SHP77 treated with DMSO at 0.1 percent for 48 hours (cell line): ENCODE measurements at places on chromosomes 13 and 19.

GRCh38 chr13:114146173-114146572 lies 13.8 kb upstream of the RASA3 start:
- no peak for DNase-seq

- peak; percentile 74 for DNase-seq
Measured at GRCh38 chr19:16897029-16897855, 8.4 kb downstream of the F2RL3 start.

GRCh38 chr13:43154156-43154651 lies 130.8 kb downstream of the DNAJC15 start:
- DNase-seq: no peak

- DNase-seq: no peak
Measured at GRCh38 chr19:18610556-18611326, 1.9 kb upstream of the TMEM59L start.

- DNase-seq: no peak
Measured at GRCh38 chr13:22031702-22032286, 360.9 kb downstream of the FGF9 start.

GRCh38 chr19:47145639-47146486 lies 15.2 kb downstream of the SAE1 start:
- DNase-seq: no peak

- DNase-seq: no peak
Measured at GRCh38 chr13:48494874-48495273, 38.0 kb downstream of the RCBTB2 start.

GRCh38 chr13:32234914-32235313 lies 80.2 kb downstream of the ZAR1L start:
- no peak for DNase-seq

DNA sequence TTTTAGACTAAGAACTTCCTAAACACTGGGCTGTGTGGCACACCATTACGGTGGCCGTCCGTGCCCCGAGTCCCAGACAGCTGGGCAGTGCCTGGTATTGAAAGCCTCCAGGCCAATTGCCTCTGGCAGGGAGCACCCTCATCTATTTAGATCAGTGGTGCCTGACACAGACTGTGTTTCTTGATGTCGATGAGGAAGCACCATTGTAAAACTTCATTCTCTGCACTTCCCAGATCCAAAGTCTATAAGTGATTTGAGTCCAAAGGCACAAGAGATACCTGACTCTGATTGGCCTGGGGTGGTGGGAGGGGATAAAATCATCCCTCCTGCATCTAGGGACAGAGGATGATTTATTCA lies 8.5 kb upstream of the STK24 start:
- no peak for DNase-seq

DNA sequence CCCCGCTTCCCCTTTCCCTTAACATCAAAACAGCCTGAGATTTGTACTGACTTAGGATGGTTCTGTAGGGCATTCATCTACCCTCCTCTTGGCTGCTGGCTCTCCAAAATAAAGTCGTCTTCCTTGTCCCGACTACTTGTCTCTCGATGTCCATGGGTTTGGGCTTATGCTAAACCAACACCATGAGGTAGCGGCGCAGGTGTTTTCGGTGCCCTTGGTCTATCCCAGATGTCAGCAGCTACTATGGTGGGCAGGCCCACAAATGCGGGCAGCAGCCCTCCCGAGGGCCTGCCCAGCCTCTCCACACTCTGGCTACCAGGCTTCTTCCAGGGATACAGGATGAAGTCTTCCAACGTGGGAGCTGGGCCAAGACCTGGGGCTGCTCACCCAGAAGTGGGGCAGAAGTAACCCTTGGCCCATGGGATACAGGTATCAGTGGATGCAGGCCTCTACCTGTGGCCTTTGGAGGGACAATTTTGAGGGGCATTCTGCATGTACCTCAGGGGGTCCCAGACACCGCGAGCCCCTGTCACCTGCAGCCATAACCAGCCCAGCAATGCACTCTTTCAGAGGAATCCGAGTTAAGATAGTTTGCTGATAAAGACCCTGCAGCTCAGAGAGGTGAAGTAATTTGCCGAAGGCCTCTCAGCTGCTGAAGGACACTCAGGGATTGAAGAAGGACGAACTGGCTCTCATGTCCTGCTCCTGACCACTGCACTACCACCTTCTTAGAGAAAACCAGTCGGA lies 47.8 kb upstream of the VSTM2B start:
- DNase-seq: no peak

- DNase-seq: peak; percentile 67
Measured at GRCh38 chr19:12789904-12790619, 1.2 kb upstream of the JUNB start.

GRCh38 chr13:108377646-108378206 lies 108.2 kb downstream of the TNFSF13B start:
- DNase-seq: no peak

DNA sequence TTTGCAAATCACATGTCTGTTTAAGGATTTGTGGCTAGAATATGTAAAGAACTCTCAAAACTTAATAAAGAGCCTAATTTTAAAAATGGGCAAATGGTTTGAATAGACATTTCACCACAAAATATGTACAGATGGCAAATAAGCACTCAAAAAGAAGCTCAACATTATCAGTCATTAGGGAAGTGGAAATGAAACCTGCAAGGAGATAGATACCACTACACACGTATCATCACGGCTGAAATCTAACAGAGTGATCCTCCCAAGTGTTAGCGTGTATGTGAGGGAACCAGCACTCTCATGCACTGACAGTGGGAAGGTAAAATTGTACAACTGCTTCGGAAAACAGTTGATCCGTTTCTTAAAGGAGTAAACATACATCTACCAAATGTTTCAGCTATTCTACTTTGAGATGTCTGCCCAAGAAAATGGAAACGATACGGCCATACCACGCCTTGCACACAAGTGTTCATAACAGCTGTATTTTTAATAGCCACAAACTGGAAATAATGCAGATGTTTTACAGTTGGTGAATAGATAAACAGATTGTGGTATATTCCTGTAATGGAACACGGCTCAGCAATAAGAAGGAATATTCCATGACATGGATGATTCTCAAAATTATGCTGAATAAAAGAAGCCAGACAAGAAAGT lies 14.5 kb downstream of the ARHGEF7 start:
- DNase-seq: no peak

DNA sequence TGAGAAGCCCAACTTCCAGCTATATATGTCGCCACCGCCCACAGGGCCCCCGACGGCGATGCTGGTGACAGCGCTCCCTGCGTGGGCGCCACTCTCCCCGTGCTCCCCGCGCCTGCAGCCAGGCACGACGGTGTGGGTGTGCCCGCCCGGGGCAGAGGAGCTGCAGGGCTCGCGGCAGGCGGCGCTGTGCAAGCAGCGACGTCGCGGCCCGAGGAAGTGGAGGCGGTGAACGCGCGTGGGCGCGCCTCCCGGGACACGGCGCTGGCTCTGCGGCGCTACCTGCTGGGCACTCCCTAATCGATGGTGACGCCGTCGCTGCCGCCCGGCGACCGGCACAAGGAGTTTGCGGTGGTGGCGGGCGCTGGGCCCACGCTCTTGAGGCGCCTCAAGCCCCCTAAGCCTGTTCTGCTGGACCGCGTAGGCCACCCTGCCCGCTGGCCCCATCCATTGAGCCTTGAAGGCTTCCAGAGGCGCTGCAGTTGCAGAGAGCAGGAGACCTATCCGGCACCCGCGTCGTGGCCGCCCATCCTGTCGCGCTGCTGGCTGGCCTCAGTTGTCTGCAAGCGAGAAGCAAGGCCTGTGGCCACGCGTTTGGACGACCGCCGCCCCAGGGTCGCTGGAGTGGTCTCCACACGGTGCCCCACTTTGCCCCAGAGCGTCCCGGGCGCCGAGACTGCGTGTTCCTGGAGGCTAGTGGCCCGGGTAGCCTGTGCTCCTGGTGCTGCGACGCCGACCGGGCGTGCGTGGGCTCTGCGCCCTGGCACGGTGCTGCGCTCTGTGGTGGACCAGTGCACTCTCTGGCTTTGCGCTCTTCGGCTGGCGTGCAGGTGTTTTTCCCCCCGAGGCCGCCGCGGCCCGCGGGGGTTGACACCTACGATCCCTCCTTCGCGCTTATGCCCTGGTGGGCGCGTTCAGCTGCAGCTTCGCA lies 23.1 kb downstream of the LRFN3 start:
- DNase-seq: no peak

DNA sequence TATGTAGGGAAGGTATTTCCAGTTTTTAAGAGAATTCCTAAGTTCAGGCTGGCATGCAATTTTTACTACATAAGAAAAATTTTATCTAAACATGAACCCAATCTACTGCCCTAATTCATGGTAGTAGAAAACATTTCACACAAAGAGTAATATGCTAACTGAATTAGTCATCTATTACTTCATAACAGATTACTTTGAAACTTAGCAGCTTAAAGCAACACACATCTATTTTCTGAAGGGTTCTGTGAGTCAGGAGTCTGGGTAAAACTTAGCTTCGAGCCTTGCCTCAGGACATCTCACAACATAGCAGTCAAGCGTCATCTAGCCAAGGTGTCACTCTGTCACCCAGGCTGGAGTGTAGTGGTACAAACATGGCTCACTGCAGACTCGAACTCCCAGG lies 537.5 kb downstream of the DCT start:
- no peak for DNase-seq

- no peak for DNase-seq
Measured at GRCh38 chr13:45542391-45542790, 73.1 kb downstream of the ERICH6B start.

- no peak for DNase-seq
Measured at GRCh38 chr19:2800506-2800905, 15.2 kb downstream of the THOP1 start.

- DNase-seq: no peak
Measured at GRCh38 chr19:15404780-15405211, 14.0 kb downstream of the AKAP8L start.

DNA sequence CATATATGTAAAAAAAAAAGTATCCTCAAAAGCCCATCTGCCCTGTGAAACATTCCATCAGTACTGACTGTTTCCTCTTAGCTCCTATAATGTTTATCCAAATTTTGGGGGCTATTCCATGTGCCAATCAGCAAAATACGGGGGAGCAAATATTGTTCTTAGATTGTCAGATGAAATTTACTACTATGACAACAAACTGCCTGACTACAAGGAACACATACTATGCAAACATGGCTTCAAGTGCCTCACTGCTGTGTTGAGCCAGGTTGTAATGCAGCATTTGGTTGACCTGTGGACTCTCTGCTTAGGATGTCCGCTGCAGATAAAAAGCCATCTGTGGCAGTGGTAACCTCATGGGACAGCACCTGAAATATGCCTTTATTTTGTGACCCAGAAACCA lies 98.2 kb upstream of the SCEL start:
- no peak for DNase-seq

DNA sequence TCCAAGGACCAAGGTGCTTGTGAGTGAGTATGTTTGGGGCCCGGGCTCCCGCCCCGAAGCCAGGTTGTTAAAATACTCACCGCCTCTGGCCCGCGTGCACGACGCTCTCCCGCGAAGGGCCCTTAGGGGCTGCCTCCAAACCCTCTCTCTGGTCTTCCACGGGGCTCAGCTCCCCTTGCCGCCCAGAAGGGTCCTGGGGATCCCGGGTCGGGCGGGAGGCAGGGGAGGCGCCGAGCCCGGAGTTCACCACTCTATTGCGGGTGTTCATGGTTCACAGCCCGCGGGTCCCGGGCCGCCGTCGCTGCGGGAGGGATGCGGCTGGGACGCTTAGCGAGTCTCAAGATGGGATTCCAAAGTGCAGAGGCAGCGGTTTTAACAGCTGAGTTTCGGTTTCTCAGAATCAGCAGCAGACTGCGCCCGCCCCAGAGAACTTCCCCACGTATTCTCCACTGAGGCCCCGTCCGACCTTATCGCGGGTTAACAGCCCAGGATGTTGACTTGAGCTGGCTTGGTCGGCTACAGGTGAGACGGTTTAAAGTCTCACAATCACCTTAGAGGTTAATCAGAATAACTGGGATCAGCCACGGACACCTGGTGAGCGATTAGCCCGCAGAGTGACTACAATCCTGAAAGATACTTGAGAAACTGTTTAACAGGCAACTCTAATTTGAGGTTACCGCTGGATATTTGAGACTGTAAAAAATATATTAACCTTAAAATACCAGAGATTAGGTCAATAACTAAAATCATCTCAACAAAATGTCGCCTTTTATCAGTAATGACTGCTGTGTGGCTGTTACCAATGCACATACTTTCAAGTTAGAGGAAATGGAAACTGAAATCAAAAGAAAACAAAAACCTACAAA lies at the start of gene EPSTI1:
Gene EPSTI1 (minus strand): TSS at position 344 of the 866 bp plus-strand sequence. CDS start 76 bp downstream, at position 268.
- no peak for DNase-seq

DNA sequence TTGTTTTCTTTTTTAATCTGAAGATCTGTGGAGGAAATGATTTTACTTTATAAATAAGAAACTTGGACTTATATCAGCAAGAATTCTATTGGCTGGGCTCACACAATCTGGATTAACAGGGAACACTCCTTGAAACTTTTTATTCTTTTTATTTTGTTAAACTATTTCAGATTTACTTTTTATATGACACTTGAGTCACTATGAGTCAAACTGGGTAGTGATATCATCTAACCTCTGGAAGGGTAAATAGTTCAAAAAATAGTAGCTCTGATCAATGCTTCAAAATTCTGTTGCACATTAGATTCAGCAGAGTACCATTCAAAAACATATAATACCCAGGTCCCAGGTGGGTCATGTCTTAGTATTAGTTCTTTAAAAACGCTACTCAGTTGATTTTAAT lies 55.1 kb upstream of the NBEA start:
- no peak for DNase-seq

DNA sequence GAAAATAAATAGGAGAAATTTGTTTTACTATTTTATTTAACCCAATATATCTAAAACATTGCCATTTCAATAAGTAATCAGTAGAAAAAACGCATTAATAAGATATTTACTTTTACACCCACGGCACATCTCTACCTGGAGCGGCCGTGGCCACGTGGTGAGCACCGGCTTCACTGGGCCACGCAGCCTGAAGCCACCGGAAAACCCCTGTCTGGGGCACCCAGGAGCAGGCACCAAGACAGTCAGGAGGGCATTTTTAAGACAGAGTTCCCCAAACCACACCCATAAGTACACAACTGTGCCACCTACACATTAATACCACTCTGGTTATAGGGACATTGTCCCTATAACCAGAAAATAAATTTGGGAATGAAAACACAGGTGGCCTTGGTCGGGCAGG lies 80.9 kb downstream of the SPACA7 start:
- DNase-seq: no peak
